CD4-positive, alpha-beta T cell treated with Interleukin-21 for 1 hour (primary cell): ENCODE measurements at places on chromosomes 5 and 9.

GRCh38 chr5:109485030-109485429 lies 75.3 kb upstream of the PJA2 start:
- DNase-seq = no peak

DNA sequence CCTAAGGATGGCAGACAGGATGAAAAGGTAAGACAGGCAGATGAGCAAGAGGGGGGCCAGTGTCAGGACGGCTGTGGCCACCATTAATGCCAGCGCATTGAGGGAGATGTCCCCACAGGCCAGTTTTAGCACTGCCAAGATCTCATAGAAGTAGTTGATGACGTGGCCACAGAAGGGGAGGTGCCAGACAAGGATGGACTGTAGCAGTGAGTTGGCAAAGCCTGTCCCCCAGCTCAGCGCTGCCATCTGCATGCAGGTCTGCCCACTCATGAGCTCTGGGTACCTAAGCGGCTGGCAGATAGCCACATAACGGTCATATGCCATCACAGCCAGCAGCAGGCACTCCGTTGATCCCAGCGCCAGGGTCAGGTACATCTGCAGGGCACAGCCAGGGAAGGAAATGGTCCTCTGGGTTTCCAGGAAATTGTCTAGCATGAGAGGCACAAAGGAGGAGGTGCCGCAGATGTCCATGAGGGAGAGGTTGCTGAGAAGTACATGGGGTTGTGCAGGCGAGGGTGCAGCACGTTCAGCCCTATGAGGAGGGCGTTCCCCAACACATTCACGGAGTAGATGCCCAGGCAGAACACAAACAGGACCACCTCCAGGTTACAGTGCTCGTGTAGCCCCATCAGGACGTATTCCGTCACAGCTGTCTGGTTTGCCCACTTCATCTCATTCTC lies 10.8 kb downstream of the OR13J1 start:
- DNase-seq = peak; percentile 19

GRCh38 chr5:99331061-99331460 lies 402.3 kb upstream of the CHD1 start:
- DNase-seq = no peak

- DNase-seq = no peak
Observed at GRCh38 chr9:37105234-37105633, 15.1 kb upstream of the ZCCHC7 start.

DNA sequence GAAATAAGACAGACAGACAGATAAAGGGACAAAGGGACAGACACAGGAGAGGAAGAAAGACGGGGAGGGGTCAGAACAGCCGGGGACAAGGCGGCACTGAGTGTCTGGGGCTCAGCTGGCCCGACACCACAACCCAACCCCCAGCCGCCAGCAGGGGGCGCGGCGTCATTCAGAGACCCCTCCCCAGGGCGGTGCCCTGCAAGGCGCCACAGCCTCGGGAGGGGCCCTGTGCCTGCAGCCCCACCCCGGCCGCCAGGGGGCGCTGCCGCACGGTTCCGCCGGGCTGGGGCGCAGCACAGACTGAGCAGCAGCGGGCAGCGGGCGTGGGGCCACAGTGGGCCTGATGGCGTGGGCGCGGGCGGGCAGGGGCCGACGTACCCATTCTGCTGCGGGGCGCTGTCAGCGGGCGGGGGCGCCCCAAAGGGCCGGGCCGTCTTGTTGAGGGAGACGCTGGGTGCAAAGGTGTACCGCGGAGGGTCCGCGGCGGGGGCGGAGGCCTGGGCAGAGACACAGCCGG lies 5.9 kb downstream of the PDLIM7 start:
- DNase-seq = no peak

DNA sequence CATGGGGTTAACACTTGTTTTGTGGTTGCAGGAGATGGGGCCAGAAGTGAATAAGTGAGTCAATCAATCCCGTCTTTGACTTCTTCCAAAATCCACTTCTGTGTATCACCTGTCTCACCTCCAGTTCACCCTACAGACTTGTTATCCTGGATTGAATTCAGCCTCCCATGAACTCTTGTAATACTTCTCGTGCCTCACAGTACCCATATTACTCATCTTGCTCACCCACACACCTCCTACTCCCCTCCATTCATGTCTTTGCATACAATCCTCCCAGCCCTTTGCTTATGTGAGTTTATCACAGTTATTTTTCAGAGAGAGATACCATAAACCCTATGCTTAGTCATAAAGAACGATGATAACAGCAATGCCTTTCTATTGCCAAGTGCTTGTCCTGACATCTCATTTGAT lies 52.9 kb upstream of the PAPPA start:
- DNase-seq = no peak

GRCh38 chr5:63451188-63451587 lies 511.1 kb downstream of the HTR1A start:
- DNase-seq = no peak

- DNase-seq = no peak
Observed at GRCh38 chr5:1111241-1111726, 579 bp downstream of the SLC12A7 start.

- no peak for DNase-seq
Observed at GRCh38 chr5:90221951-90222350, 187.6 kb downstream of the CETN3 start.

DNA sequence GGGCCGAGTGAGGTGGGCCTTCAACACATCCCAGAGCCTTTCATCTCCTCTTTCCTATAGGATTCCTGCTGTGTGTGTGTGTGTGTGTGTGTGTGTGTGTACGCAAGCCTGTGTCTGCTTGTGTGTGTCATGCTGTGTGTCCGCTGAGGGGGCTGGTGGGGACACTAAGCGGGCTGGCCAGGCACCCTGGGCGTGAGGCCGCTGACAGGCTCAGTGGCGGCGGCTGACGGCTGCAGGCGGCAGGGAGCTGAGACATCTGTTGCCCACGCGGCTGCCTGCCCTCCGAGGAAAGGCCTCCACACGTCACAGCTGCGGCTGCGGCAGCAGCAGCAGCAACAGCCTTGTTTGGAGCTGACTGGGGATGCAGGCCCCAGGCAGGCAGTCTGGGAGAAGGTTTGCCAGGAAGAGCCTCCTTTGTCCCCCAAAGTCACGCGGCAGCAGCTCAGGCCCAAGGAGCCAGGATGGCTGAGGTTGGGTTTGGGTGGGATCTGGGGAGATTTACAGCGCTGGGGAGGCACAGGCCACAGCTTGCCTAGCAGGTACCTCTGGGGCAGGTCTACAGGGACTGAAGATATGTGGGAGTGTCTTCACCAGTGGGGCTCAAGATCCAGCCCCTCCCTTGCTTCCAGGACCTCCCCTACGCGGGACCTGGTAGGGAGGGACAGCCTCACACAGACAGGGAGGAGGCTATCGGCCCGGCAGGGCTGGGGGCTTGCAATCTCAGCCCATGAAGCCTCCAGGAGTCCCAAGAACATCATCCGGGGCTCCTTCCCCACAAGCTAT lies 1.8 kb downstream of the PDLIM4 start:
- DNase-seq = no peak

DNA sequence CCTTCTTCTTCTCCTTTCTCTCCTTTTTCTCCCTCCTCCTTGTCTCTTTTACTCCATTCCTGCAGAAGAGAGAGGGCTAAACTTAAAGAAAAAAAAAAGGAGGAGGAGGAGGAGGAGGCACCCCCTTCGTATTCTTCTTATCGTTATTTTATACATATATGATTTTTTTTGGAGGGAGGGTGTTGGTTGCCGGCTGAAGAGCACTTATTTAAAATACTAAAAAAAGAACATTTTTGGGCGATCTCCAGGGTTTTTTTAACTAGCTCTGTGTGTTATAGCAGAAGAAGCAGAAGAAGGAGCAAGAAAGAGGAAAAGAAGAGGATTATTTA lies 381 bp downstream of the NR2F1 start:
- no peak for DNase-seq

- DNase-seq = no peak
Observed at GRCh38 chr5:10009802-10010201, 239.9 kb downstream of the ATPSCKMT start.

- no peak for DNase-seq
Observed at GRCh38 chr5:141478321-141478945, 2.7 kb downstream of the PCDHGC3 start.

- DNase-seq = no peak
Observed at GRCh38 chr5:161530700-161531099, 15.8 kb downstream of the GABRB2 start.

DNA sequence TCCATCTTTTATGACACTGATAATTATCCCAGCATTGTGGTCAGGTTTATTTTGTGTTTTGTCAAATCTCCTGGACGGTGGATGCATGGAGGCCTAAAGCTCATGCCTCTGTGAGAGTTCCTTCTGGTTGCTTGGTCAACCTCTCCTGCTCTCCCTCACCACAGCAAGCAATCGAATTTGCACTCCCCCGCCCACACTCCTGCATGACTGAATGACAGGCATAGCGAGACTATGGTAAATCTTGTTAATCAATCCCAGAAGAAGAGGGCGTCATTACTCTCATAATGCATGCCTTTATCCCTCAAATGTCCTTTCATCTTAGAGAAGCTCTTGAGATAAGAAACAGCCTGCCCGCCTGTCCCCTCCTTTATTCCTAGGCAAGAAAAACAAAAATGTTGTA lies 1215.0 kb upstream of the CDH9 start:
- DNase-seq = no peak

DNA sequence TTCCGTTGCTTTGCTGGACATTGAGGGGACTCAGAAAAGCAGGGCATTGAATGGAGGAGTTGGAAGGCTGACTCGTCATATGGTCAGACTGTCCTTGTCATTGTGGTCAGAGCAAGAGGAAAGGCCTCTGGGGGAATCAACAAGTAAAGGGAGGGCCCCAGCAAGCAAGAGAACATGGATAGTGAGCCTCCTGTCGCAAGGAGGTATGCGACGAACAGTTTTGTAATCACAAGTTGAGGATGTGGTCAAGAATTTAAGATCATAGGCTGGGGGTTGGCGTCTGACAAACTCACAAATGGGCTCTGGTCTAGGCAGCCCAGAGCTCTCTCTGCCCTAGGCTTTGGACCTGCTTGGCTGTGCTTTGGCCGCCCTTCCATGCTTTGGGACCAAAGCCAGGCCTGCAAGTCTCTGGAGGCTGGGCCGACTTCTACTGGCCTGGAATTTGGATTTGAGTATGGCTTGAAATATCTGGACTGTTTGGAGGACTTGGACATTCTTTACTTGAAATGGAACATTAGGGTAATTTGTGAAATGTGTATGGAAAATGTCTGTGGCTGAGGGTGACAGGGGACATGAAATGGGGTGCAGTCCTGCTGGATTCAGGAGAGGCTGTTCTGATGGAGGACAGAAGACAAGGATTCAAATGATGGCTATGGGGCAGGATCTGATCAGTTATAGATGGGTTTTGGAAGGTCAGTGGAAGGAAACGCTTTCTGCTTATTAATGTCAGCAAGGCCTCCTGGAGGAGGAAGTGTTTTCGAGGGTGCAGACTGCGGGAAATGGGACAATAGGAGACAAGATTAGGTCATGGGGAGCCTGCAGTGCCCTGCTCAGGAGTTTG lies 19.2 kb upstream of the NDST1 start:
- DNase-seq = peak; percentile 10

GRCh38 chr5:177509381-177509951 lies at the start of gene DOK3:
DOK3 (minus strand) TSS chr5:177509826; CDS start chr5:177509540, 286 bp downstream.
- no peak for DNase-seq

DNA sequence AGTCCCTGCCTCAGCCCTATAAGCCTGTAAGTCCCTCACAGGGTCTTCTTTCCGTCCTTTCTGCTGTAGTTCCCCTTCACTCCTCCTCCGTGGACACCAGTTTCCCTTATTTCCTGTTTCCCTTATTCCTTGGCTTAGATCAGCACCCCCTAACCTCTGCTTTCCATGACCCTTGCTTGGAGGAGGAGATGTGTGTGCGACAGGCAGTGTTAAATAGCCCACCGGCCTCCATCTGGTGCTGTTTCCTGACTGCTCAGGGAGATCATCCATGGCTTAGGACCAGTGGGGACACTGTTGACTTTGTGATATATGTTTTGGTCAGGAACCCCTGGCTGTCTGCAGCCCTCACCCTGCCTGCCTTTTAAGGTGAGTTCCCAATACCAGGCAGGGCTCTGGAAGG lies 34.1 kb upstream of the PSD2 start:
- no peak for DNase-seq

GRCh38 chr5:127582773-127583370 lies 65.4 kb downstream of the PRRC1 start:
- no peak for DNase-seq

GRCh38 chr5:114581136-114581535 lies 219.3 kb downstream of the KCNN2 start:
- no peak for DNase-seq

DNA sequence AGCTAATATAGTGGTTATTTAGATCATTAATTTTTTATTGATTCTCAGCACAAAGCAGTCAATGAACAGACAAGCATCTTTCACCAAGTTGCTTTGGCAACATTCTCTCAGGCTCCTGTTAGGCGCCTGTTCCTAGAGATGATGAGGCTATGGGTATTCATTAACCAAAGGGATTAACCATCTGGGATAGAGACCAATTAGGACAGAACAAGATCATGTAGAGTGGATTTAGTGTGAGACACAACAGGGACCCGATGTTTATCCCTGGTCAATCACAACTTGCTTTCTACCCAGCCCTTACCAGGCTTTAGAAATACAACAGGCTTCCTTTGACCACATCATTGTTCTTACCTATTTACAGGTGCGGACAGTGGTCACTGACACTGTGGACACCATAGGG lies 82.2 kb downstream of the PJA2 start:
- no peak for DNase-seq

- no peak for DNase-seq
Observed at GRCh38 chr5:40276426-40277102, 403.2 kb upstream of the PTGER4 start.

DNA sequence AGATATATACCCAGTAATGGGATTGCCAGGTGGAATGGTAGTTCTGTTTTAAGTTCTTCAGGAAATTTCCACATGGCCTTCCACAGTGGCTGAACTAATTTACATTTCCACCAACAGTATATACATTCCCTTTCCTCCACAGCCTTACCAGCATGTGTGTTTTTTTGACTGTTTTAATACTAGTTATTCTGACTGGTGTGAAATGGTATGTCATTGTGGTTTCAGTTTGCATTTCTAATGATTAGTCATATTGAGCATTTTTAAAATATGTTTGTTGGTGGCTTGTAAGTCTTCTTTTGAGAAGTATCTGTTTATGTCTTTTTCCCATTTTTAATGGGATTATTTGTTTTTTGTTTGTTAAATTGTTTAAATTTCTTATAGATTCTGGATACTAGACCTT lies 208.9 kb downstream of the CFAP90 start:
- no peak for DNase-seq

- DNase-seq = no peak
Observed at GRCh38 chr5:136446565-136446964, 81.2 kb upstream of the TRPC7 start.

DNA sequence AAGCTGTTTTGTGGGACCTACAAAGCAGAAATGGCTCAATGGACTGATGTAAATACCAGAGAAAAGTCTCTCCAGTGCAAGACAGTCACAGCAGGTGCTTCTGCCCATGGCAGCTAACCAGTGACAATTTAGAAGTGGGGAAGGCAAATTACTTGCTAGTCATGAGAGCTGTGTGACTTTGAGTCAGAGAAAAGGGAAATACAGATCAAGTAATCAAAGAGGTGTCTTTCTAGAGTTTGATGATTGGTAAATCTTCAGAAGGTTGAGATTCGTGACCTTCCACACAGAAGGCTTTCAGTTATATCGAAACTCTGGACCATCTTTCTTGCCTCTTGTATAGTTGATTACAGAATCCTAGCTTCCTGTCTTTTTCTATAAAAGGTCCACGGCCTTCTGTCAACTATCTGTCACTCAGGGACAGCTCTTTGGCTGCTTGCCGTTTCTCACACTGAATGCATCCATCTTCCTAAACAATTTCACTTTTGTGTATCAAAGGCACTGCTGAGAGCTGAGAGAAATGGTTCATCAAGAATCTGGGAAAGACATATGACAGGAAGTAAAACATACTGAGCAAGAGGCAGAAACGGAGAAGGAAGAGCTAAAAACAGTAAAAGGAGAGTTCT lies 993.9 kb upstream of the ACO1 start:
- DNase-seq = no peak
